ENCODE measurements at places on chromosomes 12 and 14.

DNA sequence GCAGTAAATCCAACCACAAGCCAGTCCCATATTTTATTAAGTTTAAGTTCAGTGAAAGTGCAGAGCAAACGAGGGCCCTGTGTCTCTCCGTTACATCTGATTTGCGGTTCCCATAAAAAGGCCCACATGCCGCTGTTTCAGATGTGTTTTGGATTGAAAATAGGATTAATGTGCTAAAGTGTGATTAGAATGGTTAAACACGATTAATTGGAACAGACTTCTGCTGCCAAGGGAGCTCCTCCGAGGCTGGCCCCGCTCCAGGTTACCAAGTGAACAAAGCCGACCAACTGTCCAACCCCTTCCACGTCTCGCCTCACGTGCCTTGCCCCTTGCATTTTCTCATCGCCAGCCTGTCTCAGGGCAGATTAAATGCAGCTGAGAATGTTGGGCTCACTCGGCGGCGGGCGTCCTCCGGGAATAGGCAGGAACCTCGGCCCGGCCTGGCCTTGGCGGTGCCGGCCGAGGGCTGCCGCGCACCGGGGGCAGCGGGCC, 166.5 kb upstream of the GSC start:
- DNase-seq = no peak

GRCh38 chr14:36975834-36976233, 196.6 kb downstream of the SLC25A21 start:
- no peak for DNase-seq

DNA sequence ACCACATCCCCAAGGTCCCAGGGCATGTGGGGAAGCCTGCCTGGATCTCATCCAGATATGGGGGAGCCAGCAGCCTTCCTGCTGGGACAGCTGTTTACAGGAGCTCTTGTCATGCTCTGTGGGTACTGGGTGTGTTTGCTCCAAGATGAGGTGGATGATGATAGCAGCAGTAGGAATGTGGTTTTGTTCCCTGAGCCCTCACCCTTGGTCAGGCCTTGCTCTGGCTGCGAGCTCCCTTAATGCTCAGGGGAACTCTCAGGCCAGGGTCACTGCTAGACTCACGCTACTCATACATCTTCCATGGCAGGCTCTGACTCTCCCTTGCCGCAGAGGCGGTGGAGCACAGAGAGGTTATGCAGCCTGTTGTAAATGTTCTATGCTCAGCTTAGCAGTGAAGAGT, 990.3 kb downstream of the AACS start:
- DNase-seq = peak; percentile 53

DNA sequence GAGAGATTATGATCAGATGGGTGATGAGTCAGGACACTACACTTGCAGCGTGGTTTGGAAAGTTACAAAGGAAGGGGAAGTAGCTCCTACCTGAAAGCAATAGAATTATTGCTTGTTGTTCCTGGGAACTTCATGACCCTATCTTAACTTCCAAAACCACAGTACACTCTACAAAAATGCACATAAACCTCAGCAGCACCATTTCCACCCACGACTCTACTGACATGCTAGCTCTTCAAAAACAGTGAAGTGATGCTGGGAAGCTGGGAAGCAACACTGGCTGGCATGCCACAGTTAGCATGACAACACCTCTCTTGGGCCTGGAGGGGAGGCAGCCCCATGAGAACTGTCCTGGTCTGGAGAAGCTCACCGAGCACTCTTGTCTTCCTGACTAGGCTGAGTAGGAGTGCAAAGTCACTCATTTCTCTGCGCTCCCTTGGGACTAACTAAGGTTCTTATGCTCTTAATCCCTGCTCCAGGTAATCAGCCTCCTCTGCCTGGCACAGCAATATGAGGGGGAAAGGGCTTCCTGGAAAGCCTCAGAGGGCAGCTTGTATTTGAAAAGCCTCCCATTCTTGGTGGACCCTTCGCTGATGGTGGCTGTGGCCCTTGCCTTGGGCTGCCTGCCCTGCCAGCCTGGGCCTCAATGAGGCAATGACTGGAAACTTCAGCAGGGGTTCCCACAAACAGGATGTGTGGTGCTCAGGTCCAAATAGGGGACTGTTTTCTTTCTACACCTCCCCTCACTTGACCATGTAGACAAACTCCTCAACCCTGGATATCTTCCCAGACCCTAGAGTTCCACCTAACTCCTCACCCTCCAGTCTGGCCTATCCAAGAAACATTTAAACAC, 1.2 kb downstream of the KRT3 start:
- DNase-seq = no peak

- no peak for DNase-seq
Observed at GRCh38 chr12:93742110-93742934, 65.1 kb downstream of the CRADD start.

Data from non-pigmented ciliary epithelial cell (primary cell).